ENCODE measurements at places on chromosomes 4 and X.

DNA sequence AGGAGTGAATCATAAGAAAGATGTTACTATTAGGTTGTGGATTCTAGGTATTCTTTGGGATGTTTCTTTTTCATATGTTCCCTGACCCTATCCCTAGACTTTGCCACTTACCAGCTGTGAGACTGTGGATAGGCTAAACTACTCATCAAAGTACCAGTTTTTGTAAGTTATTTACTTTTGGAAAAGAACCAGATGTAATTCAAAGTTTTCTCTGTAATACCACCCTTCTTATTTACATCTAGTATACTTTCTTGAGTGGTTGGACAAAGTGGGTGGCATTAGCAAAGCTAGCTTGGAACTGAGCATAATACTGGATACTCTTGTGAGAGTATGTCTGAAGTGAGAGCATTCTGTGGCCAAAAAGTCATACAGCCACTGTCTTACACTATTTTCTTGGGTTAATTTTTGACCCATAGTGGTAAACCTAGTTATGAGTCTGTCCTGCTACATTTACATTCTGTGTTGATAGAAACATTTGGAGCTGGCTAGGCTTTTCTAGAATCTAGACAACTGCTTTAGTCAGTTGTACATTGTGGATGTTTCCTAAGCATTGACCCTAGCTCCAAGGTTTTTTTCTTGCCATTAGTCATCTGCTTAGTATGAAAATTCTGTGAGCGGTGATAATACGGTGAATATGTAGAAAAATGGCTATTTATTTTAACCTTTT lies 41.7 kb downstream of the KDM6A start:
- DNase-seq = no peak

GRCh38 chrX:39550795-39551361 lies 546.9 kb downstream of the BCOR start:
- DNase-seq = no peak

DNA sequence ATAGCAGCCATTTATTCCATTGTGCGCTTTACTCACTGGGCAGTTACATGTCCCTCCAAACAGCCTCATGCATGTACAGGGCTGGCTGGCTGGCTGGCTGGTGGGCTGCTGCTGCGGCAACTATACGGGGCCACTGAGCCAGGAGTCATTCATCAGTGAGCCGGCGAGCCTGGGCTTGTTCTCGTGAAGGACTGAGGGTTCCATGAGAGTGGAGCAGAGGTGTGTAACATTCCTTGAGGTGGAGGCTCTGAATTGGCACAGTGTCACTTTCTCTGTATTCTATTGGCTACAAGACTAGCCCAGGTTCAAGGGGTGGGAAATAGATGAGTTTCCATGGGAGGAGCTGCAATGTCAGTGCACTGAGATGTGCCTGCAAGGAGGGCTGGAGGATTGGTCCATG lies 89.1 kb downstream of the ARHGAP10 start:
- no peak for DNase-seq

DNA sequence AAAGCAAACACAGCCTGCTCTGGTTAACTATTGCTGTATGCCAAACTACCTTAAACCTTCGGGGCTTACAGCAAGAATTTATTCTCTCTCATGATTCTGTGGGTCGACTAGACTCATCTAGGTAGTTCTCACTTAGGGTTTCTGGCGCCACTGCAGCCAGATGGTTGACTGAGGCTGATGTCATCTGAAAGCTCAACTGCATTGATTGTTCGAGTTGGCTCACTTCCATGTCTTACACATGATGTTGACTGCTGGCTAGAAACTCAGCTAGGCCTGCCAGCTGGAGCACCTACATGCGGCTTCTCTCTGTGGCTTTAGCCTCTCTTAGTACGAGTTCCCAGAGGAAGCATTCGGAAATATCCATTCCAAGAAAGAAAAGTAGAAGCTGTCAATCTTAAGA lies 103.2 kb downstream of the SRPX start:
- DNase-seq = no peak

Data from stimulated activated CD4-positive, alpha-beta T cell treated with anti-CD3 and anti-CD28 coated beads, Interleukin-12 subunit alpha, Interleukin-12 subunit beta, amount 100 ng/mL, for 4 hours (primary cell).